ENCODE measurements at places on chromosomes 7 and 10.

DNA sequence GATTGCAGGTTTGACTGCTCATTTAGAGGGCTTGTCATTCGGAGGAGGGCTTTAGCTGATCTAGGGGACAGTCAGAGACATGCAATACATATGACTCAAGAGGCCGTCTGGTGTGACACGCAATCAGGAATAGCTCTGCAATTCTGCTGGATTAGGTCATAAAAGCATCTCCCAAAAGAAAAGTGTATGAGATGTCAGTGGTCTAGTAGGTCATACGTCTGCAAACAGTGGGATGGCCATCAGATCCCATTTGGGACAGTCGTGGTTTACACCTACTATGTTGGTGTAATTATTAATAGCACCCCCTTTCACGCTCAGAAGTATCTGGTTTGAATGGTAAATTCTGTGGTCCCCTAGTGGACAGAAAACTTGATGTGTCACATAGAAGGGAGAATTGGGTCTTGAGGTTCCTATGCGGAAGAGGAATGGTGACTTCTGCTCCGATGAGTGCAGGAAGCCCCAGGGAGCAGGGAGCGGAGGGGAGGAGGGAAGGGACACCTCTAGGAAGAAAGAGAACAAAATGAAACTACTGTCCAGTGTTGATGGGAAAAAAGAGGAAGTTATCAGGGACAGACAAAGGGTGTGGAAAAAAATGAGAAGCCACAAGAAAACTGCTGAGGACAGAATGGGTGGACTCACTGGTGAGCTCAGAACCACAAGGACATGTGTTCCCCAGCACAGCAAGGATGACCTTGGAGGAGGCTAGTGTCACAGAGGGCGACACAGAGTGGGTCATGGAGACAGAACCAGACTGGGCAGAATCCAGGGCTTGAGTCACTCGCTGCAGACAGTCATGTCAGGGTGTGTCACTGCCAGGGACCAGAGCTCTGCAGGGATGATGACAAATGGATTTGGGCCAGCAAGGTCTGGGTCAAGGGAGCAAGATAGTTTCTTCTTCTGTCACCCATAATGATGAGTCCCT, 59.9 kb downstream of the MAP3K8 start:
- no peak for DNase-seq
- no peak overlapping the region for H3K27ac ChIP-seq
- no peaks in the 10 kb centered on the region for H3K36me3 ChIP-seq
- no peaks in the 10 kb centered on the region for H3K4me1 ChIP-seq

DNA sequence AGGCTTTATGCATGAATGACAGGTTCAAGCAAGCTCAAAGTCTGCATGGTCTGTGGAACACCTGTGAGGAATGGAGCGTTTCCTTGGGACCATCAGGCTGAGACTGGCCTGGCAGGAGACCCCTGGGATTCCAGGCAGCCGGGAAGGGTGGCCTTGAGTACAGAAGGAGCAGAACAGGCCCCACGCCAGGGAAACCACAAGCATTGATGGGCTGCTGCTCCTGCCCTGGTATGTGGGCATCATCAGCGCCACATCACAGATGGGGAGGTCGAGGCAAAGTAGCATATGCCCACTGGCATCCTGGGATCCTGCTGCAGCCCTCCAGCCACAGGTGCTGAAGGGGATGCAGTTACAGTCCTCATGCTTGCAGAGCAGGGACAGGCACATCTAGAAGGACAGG, 40.9 kb downstream of the ANTXRL start:
- no peak overlapping the region for H3K4me3 ChIP-seq
- no peaks in the 10 kb centered on the region for H3K4me1 ChIP-seq
- no peak for DNase-seq
- H3K36me3 ChIP-seq, result no peaks in the 10 kb centered on the region
- H3K27me3 ChIP-seq, result no peaks in the 10 kb centered on the region

- no peak for DNase-seq
- H3K27ac ChIP-seq, result no peak overlapping the region
- peaks cover 27% of the 10 kb centered on the region for H3K4me1 ChIP-seq
- no peaks in the 10 kb centered on the region for H3K36me3 ChIP-seq
- no peaks in the 10 kb centered on the region for H3K27me3 ChIP-seq
- no peak overlapping the region for H3K4me3 ChIP-seq
These were observed 143.4 kb downstream of the CELF2 start for GRCh38 chr10:11161096-11161495.

DNA sequence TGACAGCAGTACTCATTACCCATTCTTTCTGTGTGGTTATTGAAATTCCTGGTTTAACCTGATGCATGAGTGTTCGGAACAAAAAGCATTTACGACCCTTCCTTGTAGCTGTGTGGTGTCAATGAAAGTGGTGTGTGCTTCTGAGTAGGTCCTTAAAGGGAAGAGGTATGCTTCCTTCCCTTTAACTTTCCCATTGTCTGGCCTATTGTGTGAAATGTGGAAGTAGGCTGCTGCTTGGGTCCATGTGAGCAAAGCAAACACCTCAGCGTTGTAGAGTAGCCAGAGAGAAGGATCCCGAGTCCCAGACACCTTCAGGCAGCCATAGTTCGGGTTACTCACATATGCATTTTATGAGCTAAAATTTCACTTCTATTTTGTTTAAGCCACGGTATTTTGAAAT, 74.7 kb downstream of the TSPAN12 start:
- no peak overlapping the region for H3K27ac ChIP-seq
- no peaks in the 10 kb centered on the region for H3K36me3 ChIP-seq
- no peak for DNase-seq
- no peak overlapping the region for H3K4me3 ChIP-seq
- H3K4me1 ChIP-seq, result peaks cover 10% of the 10 kb centered on the region
- H3K27me3 ChIP-seq, result no peaks in the 10 kb centered on the region

DNA sequence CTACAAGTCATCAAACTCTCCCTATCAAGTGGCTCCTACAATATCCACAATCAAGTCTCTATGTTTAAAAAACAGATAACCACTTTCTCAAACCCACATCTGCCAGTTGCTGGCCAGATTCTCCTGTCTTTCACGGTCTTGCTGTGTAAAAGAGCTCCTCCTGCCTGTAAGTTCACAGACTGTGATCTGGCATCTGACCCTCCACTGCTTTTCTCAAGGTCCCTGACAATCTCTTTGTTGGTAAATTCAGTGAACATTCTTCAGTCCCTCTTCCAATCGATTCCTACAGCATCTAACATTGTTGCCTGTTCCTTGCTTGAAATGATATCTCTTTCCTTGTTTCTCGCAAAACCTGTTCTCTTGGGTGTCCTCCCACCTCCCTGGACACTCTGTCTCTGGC, 18.5 kb upstream of the LMOD2 start:
- DNase-seq, result peak; percentile 47
- no peaks in the 10 kb centered on the region for H3K4me1 ChIP-seq
- no peaks in the 10 kb centered on the region for H3K27me3 ChIP-seq
- no peak overlapping the region for H3K4me3 ChIP-seq
- no peaks in the 10 kb centered on the region for H3K36me3 ChIP-seq

- H3K27ac ChIP-seq, result no peak overlapping the region
- H3K4me3 ChIP-seq, result no peak overlapping the region
- H3K36me3 ChIP-seq, result peaks cover 9% of the 10 kb centered on the region
- DNase-seq, result no peak
- H3K4me1 ChIP-seq, result no peaks in the 10 kb centered on the region
- no peaks in the 10 kb centered on the region for H3K27me3 ChIP-seq
These were observed 4.7 kb downstream of the MTERF1 start for GRCh38 chr7:91875851-91876250.

DNA sequence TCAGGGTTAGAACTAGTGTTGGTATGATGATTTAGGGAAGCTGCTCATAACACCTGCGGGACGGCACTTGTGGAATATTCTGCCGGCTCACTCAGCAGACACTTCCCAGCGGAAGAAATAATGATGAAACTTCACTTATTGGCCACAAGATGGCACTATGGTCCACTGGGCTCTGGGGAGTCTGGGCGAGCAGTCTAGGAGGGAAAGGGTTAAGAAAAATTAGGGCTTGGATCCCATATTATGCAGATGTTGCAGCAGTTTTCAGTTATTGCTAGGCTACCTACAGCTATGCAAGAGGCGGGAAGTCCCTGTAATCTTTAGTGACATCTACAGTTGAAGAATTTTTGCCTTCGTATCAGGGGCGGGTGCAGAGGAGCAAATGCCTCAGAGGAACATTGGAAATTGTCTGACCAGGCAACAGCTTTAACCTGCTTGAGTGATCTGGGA, 238.7 kb upstream of the PRSS58 start:
- no peak overlapping the region for H3K4me3 ChIP-seq
- no peaks in the 10 kb centered on the region for H3K4me1 ChIP-seq
- no peak overlapping the region for H3K27ac ChIP-seq
- DNase-seq, result peak; percentile 61

GRCh38 chr7:4234498-4234855, 447.6 kb upstream of the FOXK1 start:
- no peaks in the 10 kb centered on the region for H3K4me1 ChIP-seq
- no peaks in the 10 kb centered on the region for H3K27me3 ChIP-seq
- H3K36me3 ChIP-seq, result no peaks in the 10 kb centered on the region

- peak; percentile 73 for DNase-seq
- no peaks in the 10 kb centered on the region for H3K27me3 ChIP-seq
- no peaks in the 10 kb centered on the region for H3K4me1 ChIP-seq
- no peak overlapping the region for H3K27ac ChIP-seq
These were observed 110.8 kb upstream of the LRGUK start for GRCh38 chr7:134016223-134016941.

GRCh38 chr7:49243521-49243920, 319.2 kb downstream of the CDC14C start:
- H3K4me1 ChIP-seq, result peaks cover 49% of the 10 kb centered on the region
- no peaks in the 10 kb centered on the region for H3K27me3 ChIP-seq
- DNase-seq, result peak; percentile 61

DNA sequence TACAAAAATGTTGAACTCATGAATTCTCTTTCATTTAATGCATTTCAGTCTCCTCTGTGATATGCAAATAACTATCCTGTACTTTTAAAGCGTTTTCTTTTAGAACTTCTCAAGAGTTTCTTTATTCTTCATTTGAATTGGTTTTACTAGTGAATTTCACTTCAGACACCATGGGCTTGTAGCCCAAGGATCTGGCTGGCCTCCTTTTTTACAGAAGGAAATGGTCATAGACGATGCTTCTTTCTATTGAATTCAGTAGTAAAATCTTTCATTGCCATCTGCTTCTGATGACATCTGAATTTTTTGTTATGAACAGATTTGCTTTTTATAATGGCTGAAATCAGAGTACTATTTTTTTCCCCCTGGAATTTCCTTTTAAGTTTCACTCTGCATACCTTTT, 135.2 kb upstream of the ETV1 start:
- H3K4me1 ChIP-seq, result peaks cover 8% of the 10 kb centered on the region
- no peaks in the 10 kb centered on the region for H3K27me3 ChIP-seq
- DNase-seq, result no peak
- H3K4me3 ChIP-seq, result no peak overlapping the region

DNA sequence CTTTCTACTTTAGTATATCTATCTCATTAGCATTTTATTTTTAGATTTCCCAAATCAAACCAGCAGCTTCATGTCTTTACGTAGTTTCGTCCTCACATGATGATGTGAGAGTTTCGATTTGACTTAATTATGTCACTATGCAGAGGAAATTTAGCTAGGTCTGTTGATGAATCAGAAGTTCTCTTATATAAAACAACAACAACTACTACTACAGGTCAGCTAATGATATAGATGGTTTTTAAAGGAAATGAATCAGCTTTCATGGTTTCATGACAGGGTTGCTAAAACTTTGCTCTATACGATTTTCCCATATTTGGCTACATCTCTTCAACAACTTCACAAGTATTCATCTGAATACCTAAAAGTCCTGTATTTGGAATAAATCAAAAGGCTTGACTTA, 28.6 kb downstream of the JAZF1 start:
- H3K36me3 ChIP-seq, result no peaks in the 10 kb centered on the region
- peaks cover 11% of the 10 kb centered on the region for H3K4me1 ChIP-seq
- no peak overlapping the region for H3K4me3 ChIP-seq
- H3K27me3 ChIP-seq, result no peaks in the 10 kb centered on the region

- H3K36me3 ChIP-seq, result no peaks in the 10 kb centered on the region
- no peak overlapping the region for H3K4me3 ChIP-seq
- DNase-seq, result no peak
- 0 out of 2 replicates have a peak, but pooled peaks cover 3% of the 10 kb centered on the region for H3K4me1 ChIP-seq
These were observed 89.7 kb upstream of the RPA3 start for GRCh38 chr7:7808156-7808555.

Measured in GM23338 (cell line).